ENCODE measurements at places on chromosomes 12 and 14.

- DNase-seq = no peak
These were observed 50.0 kb downstream of the SOX5 start for GRCh38 chr12:23899434-23899833.

GRCh38 chr14:74599321-74599761 lies 12.7 kb downstream of the LTBP2 start:
- no peak for DNase-seq

- no peak for DNase-seq
These were observed 320.0 kb downstream of the DPF3 start for GRCh38 chr14:72573725-72574417.

GRCh38 chr14:72986857-72987256 lies 40.0 kb downstream of the ZFYVE1 start:
- no peak for DNase-seq

DNA sequence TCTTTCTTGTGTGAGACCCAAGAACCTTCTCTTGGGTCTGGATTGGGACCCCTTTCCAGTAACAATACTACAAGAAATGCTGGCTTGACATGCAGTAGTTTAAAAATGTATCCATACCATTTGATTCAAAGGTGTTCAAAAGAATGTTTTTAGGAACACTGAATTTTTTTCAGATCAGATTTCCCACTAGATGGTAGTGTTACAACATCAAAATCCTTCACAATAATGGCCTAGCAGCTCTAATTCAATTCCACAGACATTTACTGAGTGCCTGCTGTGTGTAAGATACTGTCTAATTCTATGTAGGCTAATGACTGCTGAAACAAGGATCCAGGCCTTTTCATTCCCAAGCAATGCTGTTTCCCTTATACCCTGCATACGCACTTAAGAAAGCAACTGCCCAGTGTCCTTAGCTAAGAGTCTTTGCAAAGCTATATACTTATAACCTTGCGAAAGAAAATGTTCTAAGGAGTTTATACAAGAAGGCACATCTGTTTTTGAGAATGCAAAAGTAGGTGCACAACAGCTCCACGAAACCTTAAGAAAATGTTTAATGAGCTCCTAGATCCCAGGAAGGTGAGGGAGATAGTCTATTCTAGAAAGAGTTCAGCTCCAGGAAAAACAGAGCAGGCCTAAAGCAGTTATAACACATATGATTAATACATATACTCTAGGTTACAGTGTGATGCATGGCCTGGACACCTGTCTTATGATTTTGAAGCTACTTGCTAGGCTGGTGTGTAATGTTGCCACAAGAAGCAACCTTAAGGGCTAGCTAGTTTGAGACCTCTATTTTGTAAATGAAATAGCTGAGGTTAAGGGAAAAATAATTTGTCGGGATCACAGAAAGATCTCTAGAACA lies 50.9 kb upstream of the PKP2 start:
- no peak for DNase-seq

DNA sequence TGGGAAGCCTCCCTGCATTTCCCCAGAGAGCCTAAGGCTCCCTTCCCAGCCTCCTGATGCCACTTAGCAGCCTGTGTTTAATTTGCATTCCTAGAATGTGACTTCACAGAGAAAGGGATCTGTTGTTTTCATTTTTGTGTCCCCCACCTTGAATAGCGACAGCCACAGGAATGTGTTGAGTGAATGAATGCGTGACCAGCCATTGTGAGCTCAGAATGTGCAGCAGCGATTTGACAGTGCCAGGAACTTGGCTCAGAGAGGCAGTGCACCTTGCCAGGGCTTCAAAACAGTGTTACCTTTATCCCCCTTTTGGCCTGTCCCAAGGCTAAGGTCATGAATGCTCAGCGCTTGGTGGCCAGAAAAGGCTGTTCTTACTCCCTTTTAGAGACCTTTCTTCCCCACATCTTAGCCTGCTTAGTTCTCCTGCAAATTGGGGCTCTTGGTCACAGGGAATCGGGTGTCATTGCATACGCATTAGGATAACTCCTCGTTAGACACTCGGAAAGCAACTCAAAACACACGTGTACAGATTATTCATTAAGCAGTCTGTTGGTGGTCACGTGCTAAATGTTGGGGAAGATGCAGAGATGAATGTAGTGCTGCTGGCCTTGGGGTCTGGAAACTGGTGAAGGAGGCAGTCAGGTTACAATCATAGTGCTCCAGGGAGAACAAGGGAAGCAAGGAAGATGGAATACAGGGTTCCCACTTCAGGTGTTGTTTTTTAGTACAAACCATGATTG lies 9.8 kb downstream of the NTF3 start:
- no peak for DNase-seq

DNA sequence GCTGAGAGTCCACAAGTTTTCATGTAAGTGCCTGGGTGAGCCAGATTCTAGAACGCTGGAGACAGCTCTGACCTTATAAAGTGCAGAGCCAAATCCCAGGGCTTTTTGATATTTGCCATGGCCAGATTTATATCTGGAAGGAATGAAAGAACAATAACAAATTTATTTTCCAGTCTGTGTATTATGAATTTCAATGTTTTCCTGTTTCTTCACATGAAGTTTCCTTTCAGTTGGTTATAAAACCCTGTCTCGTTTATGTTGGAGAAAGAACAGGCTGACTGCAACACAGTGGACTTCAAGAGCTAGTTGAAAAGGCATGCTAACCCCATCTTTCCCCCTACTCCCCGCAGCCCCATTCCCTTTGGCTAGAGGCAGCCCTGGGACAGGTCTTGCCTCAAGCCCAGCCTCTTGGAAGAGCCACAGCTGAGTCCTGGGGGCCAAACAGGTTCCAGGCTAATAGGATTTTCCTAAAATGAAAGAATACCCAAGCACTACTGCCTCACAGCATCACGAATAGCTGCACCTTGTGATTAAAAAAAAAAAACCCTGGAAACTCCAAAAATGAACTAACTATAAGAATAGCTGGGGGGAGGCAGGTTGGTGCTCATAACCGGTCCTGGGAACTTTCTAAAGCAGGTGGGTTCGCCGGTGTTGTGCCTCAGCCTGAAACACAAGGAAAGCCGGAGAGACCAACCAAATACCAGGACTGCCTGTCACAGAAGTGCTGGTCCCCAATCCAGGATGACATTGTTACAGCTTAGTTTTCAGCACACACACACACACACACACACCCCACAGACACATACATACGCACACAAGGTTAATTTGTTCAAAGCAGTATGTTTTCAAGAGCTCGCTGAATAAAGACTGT lies 1.5 kb downstream of the FBLN5 start:
- no peak for DNase-seq
